Muscle of leg (tissue), 16 donors: ENCODE measurements at places on chromosomes 1 and 21. TPM values are rescaled to one million over a fixed set of nuclear protein-coding genes. Genes with fewer than 3 reads are reported as not detected.

GRCh38 chr1:18560692-18561091 is 70.0 kb upstream of the PAX7 start:
- no peaks in the 10 kb centered on the region for H3K36me3 ChIP-seq
- H3K4me1 ChIP-seq = peaks cover 7% of the 10 kb centered on the region
- peaks cover 57% of the 10 kb centered on the region for H3K27me3 ChIP-seq
- no peak overlapping the region for H3K27ac ChIP-seq
- no peak overlapping the region for H3K4me3 ChIP-seq

- H3K27ac ChIP-seq = no peak overlapping the region
- no peaks in the 10 kb centered on the region for H3K36me3 ChIP-seq
- no peaks in the 10 kb centered on the region for H3K27me3 ChIP-seq
- peaks cover 4% of the 10 kb centered on the region for H3K4me1 ChIP-seq
- DNase-seq = peak; percentile 63
These were observed 26.5 kb upstream of the SLC35A3 start for GRCh38 chr1:99943223-99943794.

- H3K4me1 ChIP-seq = peaks cover 54% of the 10 kb centered on the region
- no peaks in the 10 kb centered on the region for H3K36me3 ChIP-seq
- H3K27me3 ChIP-seq = peaks cover 8% of the 10 kb centered on the region
- H3K4me3 ChIP-seq = no peak overlapping the region
These were observed 8.8 kb upstream of the COL16A1 start for GRCh38 chr1:31712630-31713029.

DNA sequence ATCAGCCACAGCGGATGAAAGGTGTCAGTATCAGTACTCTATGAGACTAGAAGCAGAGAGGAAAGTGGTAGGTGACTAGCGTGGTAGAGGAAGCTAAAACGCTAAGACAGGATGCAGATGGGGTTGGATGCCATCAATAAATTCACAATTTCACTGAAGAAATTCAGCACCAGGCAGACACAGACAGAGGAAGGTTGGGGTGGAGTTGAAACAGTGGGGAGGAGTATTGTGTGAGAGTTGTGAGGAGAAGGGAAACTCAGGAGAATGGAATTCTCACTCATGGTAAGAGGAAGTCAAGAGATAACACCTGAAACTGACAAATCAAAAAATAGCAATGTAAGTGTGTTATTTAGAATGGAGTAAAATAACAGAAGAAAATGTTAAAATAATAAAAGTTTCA is 208.5 kb upstream of the DAB1 start:
- H3K27ac ChIP-seq = no peak overlapping the region
- peaks cover 2% of the 10 kb centered on the region for H3K27me3 ChIP-seq
- H3K4me1 ChIP-seq = no peaks in the 10 kb centered on the region
- no peaks in the 10 kb centered on the region for H3K36me3 ChIP-seq

TMCO1 gene
- total RNA-seq = 60.3 TPM

ASTN1 gene
- 7.8 TPM for total RNA-seq

HSPB7 gene
- total RNA-seq = 39.5 TPM
